Skin of body (tissue), 3 donors: ENCODE measurements at places on chromosomes 3 and 15.

GRCh38 chr15:34716111-34716510, 38.7 kb downstream of the GJD2 start:
- no peak for DNase-seq

DNA sequence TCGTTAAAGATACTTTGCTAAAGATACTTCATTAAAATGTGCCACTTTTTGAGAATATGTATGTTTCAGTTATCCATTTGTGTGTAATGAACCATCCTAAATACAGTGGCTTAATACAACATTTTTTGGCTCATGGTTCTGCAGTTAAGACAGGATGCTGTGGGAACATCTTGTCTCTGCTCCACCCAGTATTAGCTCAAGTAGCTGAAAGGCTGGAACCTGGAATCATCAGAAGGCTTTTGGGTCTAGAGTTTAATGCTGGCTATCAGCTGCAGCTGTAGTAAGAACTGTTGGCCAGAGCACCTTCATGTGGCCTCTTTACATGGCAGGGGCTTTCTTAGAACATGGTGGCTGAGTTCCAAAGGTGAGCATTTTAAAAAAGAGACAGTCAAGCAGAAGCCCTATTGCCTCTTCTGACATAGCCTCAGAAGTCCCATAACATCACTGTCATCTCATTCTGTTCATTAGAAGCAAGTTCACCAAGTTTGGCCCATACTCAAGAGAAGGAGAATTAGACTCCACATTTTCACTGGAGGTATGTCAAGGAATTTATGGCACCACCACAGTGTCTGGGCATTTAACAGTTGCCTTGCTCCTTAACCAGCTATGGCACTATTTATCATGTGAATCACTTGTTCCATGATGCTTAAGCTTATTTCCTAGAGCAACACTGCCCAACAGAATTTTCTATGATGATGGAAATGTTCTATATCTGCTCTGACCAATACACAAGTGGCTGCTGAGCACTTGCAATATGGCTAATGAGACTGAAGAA, 70.4 kb upstream of the PDZRN3 start:
- DNase-seq, result no peak

DNA sequence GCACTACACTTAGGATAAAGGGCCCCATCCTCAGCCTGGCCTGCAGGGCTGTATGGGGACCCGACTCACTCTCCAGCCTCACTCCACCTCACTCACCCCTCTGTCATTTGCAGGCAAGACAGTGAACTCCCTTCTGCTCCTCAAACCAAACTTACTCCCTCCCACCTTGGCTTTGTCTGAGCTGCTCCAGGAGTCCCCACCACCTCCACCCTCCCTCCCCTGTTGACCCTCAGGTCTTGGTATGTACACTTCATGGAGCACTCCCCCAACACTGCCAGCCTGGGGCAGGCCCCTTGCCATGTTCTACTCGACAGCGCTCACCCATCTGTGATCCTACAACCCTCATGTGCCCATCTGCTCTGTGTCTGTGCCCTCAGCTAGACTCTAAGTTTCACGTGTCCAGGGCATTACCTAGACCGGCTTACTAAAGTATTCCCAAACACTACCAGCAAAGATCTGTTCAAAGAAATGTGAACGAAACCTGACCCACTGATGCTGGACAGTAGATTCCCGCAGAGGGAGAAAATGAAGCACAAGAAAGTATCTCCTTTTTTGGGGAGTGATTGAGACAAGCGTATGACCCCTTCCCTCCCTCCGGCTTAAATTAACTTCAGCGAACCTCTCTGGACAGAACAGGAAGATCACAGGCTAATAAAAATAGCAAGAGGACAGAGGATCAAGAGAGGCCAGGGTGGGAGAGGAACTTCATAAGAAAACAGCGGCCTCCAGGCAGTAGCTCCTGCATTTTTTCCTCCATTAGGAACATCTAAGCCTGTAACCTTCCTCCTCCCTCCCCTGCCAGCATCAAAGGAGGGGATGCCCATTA, 113.2 kb downstream of the RFTN1 start:
- DNase-seq, result no peak

- no peak for DNase-seq
Observed at GRCh38 chr15:61459785-61460707, 230.9 kb upstream of the RORA start.

- no peak for DNase-seq
Observed at GRCh38 chr3:151460228-151460627, 633 bp downstream of the IGSF10 start.

DNA sequence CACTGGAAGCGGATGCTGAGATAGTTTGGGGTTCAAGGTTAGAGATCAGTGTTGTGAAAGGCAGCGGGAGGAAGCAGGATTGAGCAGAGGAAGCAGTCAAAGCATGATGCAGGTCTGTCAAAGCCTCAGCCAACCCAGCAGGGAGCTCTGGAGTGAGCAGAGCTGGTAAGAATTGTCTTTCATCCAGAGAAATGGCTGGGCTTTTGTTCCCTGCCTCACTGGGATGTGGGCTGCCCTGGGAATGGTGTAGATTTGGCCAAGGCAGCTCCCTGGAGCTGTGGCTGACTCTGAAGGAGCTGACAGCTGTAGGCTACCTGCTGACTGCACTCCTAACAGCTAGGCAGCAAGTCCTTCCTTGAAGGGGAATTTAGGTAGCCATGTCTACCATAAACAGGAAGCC, 61.9 kb upstream of the STXBP5L start:
- no peak for DNase-seq

- no peak for DNase-seq
Observed at GRCh38 chr3:189572249-189572648, 58.9 kb upstream of the TP63 start.

DNA sequence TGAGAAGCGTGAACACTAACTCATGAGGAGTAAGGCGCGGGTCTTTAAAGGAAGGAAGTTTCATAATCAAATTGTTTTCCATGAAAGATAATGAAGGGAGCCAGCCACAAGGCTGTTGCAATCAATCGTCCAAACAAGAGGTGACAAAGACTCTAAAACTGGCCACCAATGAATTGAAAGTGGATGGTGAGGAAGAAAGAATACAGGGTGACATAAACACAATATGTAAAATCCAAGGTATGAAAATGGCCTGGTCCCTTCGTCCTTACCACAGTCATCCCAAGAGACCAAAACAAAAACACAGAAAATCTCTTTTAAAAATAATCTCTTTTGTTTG, 12.0 kb downstream of the CD86 start:
- DNase-seq, result no peak

DNA sequence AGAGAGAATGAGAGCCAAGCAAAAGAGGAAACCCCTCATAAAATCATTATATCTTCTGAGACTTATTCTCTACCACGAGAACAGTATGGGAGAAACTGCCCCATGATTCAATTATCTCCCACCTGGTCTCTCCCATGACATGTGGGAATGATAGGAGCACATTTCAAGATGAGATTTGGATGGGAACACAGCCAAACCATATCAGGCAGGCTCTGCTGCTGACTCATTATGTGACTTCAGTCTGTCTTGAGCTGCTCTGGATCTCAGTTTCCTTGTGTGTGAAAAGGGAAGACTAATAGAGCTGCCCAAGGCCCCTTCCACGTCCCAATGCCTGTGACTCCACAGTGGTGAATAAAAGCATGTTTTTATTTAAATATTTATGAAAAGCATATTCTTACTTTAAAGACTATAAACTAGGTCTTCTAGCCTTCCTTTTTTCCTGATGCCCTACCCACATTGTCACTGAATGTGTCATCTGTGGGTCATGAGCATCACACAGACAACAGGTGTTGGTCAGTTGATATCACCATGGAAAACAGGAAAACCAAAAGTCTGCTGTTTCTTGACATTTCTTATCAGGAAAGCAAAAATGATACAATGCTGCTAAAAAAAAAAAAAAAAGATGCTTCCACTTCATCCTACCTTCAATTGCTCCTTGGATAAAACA, 96.0 kb upstream of the PPP2R3A start:
- DNase-seq, result no peak

DNA sequence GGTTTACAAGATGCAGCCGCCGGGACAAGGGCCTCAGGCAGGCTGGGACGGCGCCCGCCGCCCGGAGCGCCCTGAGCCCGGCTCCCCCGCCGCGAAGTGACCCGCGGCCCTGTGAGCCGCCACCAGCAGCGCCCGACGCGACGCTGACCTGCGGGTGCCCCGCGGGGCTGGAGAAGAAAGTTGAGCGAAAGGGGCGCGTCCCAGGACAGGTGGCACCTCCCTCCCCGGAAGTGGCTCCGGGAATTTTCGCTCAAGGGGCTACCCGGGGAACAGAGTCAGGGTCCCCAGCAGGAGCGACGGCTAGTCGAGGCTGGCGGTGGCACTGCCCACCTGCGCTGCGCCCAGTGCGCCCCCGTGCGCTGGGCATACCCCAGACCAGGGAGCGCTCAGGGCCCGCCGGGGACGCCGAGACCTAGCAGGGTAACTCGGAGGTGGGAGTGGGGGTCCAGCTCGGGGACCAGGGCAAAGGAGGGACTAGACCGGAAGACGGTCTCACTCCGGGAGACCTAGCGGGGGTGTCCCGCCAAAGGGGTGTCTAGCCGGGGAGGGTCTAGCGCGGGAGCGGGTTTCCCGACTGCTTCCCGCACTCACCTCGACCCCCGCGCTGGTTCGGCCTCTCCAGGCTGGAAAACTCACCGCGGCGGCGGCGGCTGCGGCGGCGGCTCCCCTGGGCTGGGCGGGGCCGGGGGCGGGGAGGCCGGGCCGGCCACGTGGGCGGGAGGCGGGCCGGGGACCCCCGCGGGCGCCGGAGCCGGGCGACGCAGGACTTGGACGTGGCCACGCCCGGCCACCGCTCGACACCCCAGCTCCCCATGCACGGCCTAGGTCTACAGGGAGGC, 18.4 kb downstream of the SPATA12 start:
- DNase-seq, result no peak

- DNase-seq, result no peak
Observed at GRCh38 chr3:171753665-171754408, 56.4 kb downstream of the PLD1 start.

GRCh38 chr3:46986055-46986730, 6.7 kb downstream of the NBEAL2 start:
- no peak for DNase-seq

DNA sequence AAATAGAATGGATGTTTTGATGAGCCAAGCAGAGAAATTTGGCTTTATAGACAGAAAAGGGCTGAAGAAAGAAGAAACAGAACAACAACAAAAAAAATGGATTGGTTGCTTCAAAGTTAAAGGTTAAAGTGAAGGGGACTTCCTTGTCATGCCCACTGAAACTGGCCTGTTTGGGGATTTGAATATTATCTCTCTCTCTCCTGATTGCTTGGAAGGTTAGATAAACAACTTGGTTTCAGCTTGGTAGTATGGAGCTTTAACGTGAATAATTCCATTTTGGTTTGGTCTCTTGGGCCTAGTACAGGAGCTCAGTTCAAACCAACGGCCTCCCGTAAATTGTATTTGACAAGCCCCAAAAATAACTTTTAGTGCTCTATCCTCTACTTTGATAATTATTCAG, 70.8 kb upstream of the MBNL1 start:
- DNase-seq, result no peak

DNA sequence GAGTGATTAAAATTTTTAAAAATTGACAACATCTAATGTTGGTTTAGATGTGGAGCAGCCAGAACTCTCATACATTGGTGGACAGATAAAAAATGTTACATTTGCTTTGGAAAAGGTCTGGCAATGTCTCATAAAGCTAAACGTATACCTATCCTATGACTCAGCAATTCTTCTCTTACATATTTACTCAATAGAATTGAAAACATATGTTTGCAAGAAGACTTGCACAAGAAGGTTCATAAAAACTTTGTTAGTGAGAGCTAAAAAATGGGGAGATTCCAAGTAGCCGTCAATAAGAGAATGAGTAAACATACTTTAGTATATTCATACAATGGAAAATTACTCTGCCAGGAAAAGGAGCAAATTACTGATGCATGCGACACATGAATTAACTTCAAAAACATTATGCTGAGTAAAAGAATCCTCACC, 30.0 kb downstream of the MASP1 start:
- no peak for DNase-seq

- no peak for DNase-seq
Observed at GRCh38 chr15:22799902-22800301, 13.5 kb downstream of the NIPA1 start.

- no peak for DNase-seq
Observed at GRCh38 chr3:161691677-161692076, 195.1 kb downstream of the OTOL1 start.

- DNase-seq, result no peak
Observed at GRCh38 chr3:90253131-90253530, 1145.7 kb downstream of the EPHA3 start.

DNA sequence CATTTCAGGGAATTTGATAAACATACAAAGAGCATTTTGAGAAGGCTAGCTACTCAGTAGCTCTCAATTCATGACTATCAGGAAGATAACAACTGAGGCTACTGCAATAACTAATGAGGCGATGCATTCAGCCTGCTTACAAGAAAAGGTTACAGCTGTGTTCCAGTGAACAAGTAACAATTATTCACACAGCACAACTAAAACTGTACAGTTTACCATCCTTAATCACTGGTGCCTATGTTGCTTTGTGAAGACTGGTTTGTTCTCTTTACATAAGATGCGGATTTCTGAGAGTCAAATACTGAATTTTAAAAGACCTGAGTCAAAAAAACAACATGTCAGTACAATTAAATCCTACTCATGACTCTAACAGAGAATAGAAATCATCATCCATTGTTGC, 526.3 kb downstream of the OTOL1 start:
- no peak for DNase-seq

- DNase-seq, result no peak
Observed at GRCh38 chr3:23241256-23241655, 38.1 kb downstream of the UBE2E2 start.

- DNase-seq, result no peak
Observed at GRCh38 chr3:43736558-43737440, 46.1 kb downstream of the ABHD5 start.

GRCh38 chr3:176795891-176796290, 401.4 kb downstream of the TBL1XR1 start:
- no peak for DNase-seq

DNA sequence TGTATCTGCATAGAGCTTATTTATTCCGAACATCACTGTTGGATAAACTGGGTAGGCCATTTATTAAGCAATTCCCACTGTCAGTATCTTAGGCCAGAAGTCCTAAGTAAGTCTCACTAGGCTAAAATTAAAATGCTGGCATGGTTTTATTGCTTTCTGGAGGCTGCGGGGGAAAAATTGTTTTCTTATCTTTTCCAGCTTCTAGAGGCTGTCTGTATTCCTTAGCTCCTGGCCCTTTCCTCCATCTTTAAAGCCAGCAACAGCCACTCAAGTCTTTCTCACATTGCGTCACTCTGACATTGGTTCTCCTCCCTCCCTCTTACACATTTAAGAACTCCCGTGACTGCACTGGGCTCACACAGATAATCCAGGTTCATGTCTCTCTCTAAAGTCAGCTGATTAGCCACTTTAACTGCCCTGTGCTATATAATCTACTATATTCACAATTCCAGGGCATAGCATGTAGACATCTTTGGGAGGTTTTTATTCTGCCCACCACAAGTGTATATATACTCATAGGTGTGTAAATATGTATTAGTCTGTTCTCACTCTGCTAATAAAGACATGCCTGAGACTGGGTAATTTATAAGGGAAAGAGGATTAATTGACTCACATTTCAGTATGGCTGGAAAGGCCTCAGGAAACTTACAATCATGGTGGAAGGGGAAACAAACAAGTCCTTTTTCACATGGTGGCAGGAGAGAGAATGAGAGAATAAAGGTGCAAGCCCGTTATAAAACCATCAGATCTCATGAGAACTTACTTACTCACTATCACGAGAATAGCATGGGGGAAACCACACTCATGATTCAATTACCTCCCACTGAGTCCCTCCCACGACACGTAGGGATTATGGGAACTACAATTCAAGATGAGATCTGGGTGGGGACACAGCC, 113.5 kb upstream of the SLC7A14 start:
- no peak for DNase-seq
